SK-N-DZ (cell line): ENCODE measurements at places on chromosomes 7 and 10.

DNA sequence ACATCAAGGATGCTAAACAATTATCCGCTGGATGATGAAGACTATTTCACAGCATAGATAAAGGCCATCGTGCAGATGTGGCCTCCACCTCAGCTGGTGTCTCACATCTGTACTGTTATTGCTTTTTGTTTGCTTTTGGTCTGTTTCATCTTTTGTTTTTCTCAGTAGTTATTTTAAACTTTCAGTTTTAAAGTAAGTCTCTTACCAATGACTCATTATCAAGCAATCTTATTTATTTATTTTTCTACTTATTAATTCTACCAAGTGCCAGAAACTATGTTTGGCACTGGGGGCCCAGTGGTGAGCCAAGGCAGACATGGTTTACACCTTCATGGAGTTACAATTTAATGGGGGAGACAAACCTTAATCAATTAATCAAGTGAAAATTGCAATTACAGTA lies 250.9 kb upstream of the TMEM72 start:
- no peak for DNase-seq

DNA sequence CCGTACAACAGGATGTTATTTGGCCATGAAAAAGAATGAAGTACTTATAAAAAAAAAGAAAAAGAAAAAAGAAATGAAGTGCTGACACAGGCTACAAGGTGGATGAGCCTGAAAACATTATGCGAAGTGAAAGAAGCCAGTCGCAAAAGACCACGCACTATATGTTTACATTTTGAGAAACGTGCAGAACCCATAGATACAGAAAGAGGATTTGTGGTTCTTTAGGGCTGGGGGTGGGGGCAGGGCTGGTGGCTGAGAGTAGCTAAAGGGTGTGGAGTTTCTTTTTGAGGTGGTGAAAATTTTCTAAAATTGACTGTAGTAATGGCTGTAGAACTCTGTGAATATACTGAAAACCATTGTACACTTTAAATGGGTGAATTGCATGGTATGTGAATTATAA lies 86.0 kb upstream of the FAM20C start:
- DNase-seq, result no peak

GRCh38 chr7:76505168-76506080 lies 4.9 kb upstream of the UPK3B start:
- DNase-seq, result no peak

GRCh38 chr7:16268821-16269768 lies 152.2 kb downstream of the CRPPA start:
- DNase-seq, result no peak

DNA sequence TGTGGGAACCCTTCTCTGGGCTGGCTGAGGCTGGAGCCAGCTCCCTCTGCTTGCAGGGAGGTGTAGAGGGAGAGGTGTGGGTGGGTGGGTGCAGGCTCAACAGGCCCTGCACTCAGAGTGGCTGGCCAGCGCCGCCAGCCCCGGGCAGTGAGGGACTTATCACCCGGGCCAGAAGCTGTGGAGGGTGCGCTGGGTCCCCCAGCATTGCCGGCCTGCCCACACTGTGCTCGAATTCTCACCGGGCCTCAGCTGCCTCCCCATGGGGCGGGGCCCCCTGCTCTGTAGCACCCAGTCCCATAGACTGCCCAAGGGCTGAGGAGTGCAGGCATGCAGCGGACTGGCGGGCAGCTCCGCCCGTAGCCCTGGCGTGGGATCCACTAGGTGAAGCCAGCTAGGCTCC lies 190.7 kb upstream of the TAC1 start:
- no peak for DNase-seq

DNA sequence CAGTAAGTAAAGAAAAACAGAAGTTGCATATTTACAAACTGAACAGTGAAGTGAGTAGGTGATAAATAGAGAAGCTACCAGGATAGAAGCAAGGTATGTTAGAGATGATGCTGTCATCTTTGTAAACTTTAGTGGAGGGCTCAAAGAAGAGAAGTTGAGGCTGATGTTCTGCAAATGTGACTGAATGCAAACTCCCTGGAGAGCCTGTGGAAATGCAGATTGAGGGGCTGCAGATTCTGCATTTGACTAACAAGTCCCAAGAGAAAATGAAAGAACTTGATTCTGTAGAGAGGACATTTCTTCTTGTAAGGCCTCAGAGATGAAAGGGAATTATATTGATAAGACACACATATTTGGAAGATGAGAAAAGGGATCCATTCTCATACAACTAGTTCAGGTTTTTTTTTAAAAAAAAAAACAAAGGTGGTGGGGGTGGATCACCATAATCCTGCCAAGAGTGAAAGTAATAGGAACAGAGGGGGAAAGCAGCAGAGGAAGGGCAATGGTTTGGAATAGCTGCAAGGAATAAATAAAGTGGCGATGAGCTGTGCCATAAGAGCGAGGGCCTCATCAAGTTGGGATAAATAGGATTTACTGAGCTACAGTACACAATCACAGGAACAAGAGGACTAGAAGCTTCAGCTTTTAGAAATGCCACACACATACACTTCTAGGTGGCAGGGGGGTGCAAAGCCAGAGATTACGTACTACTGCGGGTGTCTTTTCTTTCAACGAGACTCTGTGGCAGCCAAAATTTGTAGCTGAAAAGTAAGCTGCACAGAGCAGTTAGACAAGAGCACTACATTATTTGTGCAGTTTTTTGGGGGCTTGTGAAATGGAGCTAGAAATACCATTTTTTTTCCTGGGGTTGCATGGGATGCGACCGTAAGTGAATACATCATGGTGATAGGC lies 778.5 kb downstream of the NRG3 start:
- DNase-seq, result no peak

DNA sequence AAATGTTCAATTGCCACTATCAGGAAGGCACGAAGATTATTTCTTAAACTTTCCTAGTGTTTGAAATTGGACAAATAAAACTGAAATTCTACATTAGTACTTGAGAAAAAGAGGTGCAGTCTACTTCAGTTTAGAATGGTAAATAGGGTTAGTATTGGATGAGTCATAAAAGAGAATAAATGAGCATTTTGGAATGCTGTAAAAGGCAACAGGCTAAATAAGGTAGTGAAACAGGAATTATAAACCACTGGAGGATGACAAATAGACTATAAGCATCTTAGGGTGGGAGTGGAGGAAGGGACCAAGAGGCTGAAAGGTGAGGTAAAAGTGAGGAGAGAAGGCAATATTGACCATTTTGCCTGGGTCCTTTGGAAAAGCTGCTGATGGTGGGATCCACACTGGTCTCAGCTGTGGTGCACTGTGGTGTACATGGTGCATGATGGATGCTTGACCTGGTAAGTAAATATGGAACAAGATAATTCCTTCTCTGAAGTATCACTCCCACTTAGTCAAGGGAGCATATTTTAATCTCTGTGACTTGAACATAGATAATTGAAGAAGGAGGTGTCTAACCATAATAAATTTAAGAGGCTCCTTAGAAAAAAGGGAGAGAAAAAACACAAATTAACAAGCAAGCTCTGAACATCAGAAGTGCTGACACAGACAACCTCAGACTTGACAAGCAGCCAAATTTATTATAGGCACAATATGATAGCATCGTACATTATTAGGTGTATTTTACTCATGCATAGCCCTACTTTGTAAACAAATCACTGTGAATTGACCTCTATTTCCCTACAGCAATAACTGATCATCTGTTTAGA lies 76.4 kb upstream of the SCIN start:
- no peak for DNase-seq

DNA sequence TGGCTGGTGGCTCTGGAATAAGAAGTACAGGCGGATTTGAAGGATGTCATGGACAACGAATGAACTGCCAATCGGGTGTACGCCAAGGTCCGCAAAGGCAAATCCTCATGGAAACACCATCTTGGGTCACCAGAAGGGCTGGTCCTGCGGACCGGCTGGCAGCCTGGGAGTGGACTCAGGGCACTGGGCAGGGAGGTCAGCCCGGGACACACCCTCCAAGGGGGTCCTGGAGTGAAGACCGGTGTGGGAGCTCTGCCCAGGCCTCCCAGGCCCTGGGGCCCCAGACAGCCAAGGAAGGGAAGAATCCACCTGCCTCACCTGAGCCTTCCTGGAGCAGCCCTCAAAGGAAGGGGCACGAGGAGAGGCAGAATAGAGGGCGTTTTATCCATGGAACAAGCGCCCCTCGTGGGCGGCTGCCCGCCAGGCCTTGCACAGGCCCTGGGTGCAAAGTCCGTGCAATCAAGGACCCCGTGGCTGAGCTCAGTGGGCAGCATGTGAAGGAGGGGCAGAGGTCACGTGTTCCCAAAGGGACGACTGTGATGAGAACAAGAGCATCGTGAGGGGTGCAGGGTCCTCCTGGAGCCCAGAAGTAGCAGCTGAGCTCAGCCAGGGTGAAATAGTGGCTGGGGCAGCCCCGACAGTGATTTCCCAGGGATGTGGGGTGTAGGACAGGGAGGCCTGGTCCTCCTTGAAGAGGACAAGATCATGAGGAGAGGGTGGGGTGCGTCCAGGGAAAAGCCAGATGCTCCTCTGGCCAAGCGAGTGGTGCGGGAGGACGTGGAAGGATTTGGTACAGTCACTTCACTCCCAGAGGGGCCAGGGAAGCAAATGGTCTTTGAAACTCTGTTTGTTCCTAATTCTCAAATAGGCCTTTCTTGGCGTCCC lies 105.2 kb downstream of the TCERG1L start:
- DNase-seq, result no peak

DNA sequence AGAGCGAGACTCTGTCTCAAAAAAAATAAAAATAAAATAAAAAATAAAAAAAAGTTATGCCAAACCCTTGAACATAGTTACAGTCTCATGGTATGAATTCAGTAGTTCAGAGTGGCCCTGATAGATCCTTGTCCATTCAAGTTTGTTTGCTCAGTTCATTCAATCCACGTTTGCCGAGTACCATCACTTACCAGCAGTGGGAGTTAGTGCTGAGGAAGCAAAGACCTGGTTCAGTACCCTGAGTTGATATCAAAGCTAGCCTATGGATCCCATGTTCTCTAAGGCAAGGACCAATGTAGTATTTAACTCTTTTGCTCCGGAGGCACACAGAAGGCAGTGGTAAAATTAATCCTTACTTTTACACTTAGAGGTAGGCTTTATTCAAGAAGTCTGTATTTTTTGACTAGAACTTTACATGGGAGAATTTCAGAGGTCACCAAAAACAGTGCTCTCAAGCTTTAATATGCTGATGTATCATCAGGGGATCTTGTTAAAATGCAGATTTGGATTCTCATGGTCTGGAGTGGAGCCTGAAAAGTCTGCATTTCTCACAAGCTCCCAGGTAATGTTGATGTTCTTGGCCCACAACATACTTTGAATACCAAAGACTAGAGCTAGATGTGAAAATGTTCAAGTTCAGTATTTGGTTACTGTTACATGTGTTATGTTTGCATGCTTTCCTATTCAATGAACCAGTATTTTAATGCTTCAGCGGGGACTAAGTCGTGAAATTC lies 38.1 kb upstream of the HBP1 start:
- no peak for DNase-seq

DNA sequence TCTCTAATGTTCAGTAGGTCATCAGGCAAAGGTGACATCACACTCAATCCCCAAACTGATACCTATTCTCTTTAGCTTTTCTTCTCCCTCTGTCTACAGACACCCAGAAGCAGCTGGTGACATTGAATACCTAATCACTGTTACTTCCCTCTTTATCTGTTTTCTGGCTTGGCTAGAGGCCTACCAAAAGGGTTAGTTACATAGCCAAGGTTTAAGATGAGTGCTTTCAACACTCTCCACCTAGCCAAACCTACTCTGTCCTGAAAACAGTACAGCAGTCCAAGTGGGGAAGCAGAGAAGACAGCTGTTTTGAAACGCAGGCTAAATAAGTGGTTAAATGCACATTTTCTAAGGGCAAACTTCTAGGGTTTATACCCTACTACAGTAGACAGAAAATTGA lies 39.4 kb downstream of the CCNJ start:
- DNase-seq, result no peak

DNA sequence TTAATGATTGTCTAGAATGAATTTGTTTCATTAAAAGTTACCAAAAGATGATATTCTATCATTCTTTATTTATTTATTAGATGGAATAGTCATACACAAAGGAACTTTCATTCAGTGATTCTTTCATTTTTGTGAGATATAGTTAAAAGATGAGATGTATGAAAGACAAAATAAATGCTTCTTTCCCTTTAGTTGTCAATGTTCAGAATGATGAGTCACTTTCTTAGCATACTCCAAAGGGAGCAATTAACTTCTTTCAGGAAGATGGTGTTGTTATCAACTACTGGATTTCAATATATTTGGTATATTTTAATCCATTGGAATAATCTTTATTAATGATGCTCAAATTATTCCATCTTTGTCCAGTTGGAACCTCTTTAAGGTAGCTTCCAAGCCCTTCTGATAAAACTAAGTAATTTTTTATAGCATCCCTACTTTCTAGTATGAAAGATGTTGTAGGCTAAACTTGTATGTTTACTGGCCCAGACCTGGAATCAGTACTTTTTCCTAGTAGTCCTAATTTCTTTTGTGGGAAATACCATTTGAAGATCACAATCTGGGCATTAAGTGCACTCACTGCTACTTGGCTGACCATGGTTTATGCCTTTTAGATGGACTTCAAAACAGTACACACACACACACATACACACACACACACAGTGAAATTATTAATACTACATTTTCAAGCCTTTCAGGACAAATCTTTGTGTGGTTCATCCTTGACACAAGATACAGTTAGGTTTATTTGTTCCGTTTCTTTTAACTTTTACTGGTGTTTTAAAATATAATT lies 2.5 kb downstream of the GIMAP7 start:
- DNase-seq, result no peak

DNA sequence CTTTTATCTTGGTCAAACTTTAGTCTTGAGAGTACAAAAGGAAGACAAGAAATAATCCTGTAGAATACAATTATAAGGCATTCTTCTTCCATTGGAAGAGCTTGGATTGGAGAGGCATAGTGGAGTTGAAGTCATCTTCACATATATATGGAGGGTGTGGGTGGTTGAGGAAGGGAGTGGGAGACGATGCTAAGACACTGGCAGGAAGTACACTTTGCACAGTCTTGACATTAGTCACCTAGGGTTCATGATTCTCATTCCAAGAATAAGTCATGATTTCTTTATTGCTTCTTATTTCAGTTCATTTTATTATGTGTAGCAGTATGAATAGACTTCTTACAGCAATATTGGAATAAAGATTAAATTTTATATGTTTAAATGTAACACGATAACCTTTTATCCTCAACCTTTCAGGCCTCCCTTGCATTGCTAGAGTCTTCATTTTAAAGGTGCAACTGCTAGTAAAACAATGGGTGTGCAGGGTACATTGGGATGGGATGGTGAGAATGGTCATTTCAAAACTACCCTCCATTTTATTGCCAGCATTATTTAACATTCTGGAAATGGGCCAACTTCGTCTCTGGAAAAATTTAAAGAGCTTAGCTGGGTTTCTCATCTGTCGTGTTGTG lies 12.3 kb upstream of the SLC26A3 start:
- no peak for DNase-seq

GRCh38 chr10:108691126-108691525 lies 1232.2 kb downstream of the XPNPEP1 start:
- DNase-seq, result no peak

GRCh38 chr10:109430043-109430760 lies 493.1 kb downstream of the XPNPEP1 start:
- no peak for DNase-seq

GRCh38 chr7:112116894-112117293 lies 89.3 kb downstream of the DOCK4 start:
- no peak for DNase-seq
